ENCODE measurements at places on chromosomes 12 and 14. TPM values are rescaled to one million over a fixed set of nuclear protein-coding genes. Genes with fewer than 3 reads are reported as not detected.

Gene CEP83
- 14.2 TPM for total RNA-seq

Gene ACRBP
- total RNA-seq, result 13.7 TPM

Gene CLEC1A
- total RNA-seq, result not detected

Gene AMDHD1
- 0.67 TPM for total RNA-seq

Gene DDX11
- total RNA-seq, result 135 TPM

Gene GLIPR1L1
- not detected for total RNA-seq

Gene FICD
- total RNA-seq, result 5.4 TPM

Gene ZNF268
- 8.0 TPM for total RNA-seq

Gene FAM186B
- not detected for total RNA-seq

DNA sequence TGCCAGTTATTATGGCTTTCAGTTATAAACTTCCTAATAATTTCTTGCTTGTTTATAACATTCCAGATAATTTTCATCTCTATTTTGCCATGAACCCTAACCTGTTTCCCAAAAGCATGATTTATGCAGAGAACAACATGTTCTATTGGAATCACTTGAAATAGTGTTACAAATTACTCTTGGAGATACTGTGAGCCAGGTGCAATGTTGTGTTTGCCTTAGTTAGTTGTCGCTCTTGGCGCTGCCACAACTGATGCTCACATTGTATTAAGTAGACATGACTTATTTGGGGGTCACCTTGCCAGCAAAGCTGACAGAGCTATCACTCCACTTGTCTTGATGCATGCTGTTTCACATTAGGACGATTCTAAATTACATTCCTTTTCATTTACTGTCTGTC lies 49.4 kb downstream of the TSPAN8 start:
- DNase-seq, result no peak
- no peaks in the 10 kb centered on the region for H3K4me1 ChIP-seq
- H3K36me3 ChIP-seq, result no peaks in the 10 kb centered on the region
- no peaks in the 10 kb centered on the region for H3K27me3 ChIP-seq
- H3K27ac ChIP-seq, result no peak overlapping the region

- H3K27me3 ChIP-seq, result no peaks in the 10 kb centered on the region
- no peaks in the 10 kb centered on the region for H3K36me3 ChIP-seq
Measured at GRCh38 chr14:26339381-26339780, 258.5 kb downstream of the NOVA1 start.

- H3K36me3 ChIP-seq, result no peaks in the 10 kb centered on the region
- H3K27me3 ChIP-seq, result no peaks in the 10 kb centered on the region
- no peak overlapping the region for H3K4me3 ChIP-seq
- no peak overlapping the region for H3K27ac ChIP-seq
- H3K4me1 ChIP-seq, result no peaks in the 10 kb centered on the region
Measured at GRCh38 chr12:51773145-51773869, 75.2 kb downstream of the FIGNL2 start.

DNA sequence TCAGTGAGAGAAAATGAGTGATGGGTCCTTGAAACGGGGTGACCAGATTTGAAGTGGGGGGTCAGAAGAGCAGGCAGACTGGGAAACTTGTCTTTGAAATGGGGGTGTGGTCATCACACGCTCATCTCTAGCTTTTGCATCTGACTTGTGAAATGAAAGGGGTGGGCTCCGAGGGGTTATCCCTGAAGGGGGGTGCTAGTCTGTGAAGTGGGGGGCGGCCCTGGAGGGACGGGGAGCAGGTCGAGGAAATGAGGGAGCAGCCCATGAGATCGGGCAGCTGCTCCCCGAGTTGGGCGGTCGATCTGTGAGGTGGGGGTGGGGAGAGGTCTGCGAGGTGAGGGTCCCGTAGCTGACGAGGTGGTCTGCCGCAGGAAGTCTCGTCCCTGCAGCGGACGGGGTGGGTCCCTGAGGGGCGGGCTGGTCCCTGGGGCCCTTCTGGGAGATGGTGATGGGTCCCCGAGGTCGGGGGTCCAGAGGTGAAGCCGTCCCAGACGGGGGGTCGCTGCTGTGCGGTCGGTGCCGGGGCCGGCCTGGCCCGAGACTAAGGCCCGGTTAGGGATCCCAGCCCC lies 542 bp downstream of the PXN start:
- peaks cover 51% of the 10 kb centered on the region for H3K4me1 ChIP-seq
- H3K36me3 ChIP-seq, result no peaks in the 10 kb centered on the region
- H3K4me3 ChIP-seq, result peak overlapping the region; percentile 81
- peak overlapping the region; percentile 72 for H3K27ac ChIP-seq

- H3K27me3 ChIP-seq, result no peaks in the 10 kb centered on the region
- no peak overlapping the region for H3K27ac ChIP-seq
- H3K4me3 ChIP-seq, result no peak overlapping the region
- peaks cover 13% of the 10 kb centered on the region for H3K4me1 ChIP-seq
Measured at GRCh38 chr12:116194935-116195431, 82.5 kb downstream of the MED13L start.

DNA sequence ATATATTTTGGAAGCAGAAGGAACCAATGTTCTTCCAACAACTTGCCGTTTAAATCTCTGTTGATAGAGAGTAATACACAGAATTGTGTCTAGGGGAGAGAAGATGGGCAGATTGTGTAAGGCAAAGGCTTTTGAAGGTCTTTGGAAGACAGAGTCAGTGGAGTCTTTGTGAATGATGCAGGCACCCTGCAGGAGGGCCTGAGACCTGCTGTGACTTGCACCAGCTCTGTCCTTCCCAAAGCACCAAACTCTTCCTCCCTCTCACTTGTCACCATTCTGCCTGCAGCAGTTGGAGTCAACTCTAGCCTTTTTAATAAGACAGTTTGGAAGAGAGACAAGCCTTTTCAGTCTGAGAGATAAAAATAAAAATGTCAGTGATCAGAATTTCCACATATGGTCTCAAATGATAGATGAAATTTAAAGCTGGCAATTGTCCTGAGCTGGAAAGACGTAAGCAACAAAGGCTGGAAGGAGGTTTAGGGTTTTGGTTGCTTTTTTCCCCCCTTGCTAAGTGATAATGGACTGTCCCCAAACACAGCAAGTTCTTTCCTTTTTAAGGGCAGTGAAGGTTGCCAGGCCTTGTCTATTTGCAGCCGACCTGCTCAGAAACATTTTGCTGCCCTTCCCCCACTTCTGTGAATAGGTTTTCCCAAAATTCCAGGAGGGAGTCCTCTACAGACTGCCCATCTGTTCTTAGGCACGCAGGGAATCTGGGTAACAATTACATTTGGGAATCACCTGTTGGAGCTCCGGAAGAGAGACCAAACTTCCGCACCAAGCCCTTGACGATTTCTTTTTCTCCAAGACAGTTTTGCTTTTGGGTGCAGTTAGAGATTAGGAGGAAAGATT lies 103.0 kb upstream of the NTF3 start:
- no peaks in the 10 kb centered on the region for H3K4me1 ChIP-seq
- H3K4me3 ChIP-seq, result no peak overlapping the region
- H3K27me3 ChIP-seq, result no peaks in the 10 kb centered on the region

- H3K36me3 ChIP-seq, result no peaks in the 10 kb centered on the region
- H3K4me3 ChIP-seq, result peak overlapping the region; percentile 69
- H3K4me1 ChIP-seq, result peaks cover 33% of the 10 kb centered on the region
- H3K27me3 ChIP-seq, result no peaks in the 10 kb centered on the region
Measured at GRCh38 chr12:110743571-110744093, 941 bp upstream of the PPP1CC start.

DNA sequence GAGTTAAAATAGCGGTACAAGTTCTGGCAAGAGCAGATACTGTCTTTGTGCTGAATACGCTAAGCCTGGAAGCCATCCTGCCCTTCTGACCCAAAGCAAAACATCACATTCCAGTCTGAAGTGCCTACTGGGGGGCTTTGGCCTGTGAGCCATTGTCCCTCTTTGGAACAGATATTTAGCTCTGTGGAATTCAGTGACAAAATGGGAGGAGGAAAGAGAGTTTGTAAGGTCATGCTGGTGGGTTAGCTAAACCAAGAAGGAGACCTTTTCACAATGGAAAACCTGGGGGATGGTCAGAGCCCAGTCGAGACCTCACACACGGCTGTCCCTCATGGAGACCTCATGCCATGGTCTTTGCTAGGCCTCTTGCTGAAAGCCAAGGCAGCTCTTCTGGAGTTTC lies 18.5 kb downstream of the EMP1 start:
- H3K27me3 ChIP-seq, result peaks cover 3% of the 10 kb centered on the region
- no peak overlapping the region for H3K4me3 ChIP-seq
- H3K36me3 ChIP-seq, result no peaks in the 10 kb centered on the region
- H3K4me1 ChIP-seq, result no peaks in the 10 kb centered on the region

- H3K4me3 ChIP-seq, result no peak overlapping the region
- H3K27ac ChIP-seq, result no peak overlapping the region
- no peaks in the 10 kb centered on the region for H3K27me3 ChIP-seq
- H3K36me3 ChIP-seq, result no peaks in the 10 kb centered on the region
- H3K4me1 ChIP-seq, result peaks cover 16% of the 10 kb centered on the region
Measured at GRCh38 chr12:68113644-68114043, 45.9 kb downstream of the IFNG start.

DNA sequence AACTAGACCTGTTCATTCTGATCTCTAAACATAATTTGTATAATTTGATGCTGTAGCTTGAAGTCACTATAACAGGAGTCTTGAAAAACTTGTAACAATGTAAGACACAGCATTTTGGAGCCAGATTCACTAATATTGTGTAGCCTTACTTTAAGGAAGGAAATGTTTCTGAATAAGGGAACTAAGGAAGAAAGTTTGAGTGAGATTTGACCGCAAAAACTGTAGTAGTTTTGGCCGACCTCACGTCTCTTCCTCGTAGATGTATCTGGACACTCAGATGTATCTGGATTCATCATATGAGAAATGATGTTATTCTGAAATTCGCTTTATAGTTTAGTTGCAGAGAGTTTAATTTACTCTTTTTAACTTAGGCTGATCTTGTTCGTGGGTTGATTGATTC lies 13.9 kb upstream of the DNAH10 start:
- H3K4me1 ChIP-seq, result no peaks in the 10 kb centered on the region
- H3K36me3 ChIP-seq, result peaks cover 69% of the 10 kb centered on the region
- H3K27ac ChIP-seq, result no peak overlapping the region
- no peak overlapping the region for H3K4me3 ChIP-seq
- DNase-seq, result no peak
- no peaks in the 10 kb centered on the region for H3K27me3 ChIP-seq

DNA sequence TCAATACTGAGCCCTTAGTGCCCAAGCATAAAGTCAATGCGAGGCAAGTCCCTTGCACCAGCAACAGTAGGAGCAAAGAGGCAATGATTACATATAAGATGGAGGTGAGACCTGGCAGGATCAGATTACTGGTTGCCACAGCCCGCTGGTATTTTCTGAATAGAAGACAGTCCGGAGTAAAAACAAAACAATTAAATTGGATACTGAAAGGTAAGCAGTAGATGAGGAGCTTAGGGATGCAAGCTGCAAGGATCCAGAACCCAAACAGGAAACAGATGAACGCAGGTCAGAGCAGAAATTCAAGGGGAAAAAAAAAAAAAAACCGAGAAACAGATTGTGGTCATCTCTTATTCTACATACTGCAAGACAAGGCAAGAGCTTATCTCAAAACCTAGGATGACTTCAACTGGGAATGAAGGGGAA lies 119.6 kb downstream of the MED13L start:
- no peak for DNase-seq
- no peaks in the 10 kb centered on the region for H3K27me3 ChIP-seq
- peaks cover 6% of the 10 kb centered on the region for H3K4me1 ChIP-seq
- H3K27ac ChIP-seq, result no peak overlapping the region

GRCh38 chr12:10167599-10167998 lies 4.3 kb downstream of the OLR1 start:
- no peak overlapping the region for H3K4me3 ChIP-seq
- H3K27me3 ChIP-seq, result no peaks in the 10 kb centered on the region
- no peaks in the 10 kb centered on the region for H3K4me1 ChIP-seq

- no peak for DNase-seq
- H3K27ac ChIP-seq, result no peak overlapping the region
- no peaks in the 10 kb centered on the region for H3K36me3 ChIP-seq
Measured at GRCh38 chr14:21791749-21792148, 118.1 kb upstream of the OR4E1 start.

GRCh38 chr14:90381999-90382451 lies 14.8 kb upstream of the CALM1 start:
- H3K27ac ChIP-seq, result peak overlapping the region; percentile 98
- DNase-seq, result no peak
- no peaks in the 10 kb centered on the region for H3K27me3 ChIP-seq
- H3K4me3 ChIP-seq, result peak overlapping the region; percentile 92
- no peaks in the 10 kb centered on the region for H3K36me3 ChIP-seq
- peaks cover 31% of the 10 kb centered on the region for H3K4me1 ChIP-seq

DNA sequence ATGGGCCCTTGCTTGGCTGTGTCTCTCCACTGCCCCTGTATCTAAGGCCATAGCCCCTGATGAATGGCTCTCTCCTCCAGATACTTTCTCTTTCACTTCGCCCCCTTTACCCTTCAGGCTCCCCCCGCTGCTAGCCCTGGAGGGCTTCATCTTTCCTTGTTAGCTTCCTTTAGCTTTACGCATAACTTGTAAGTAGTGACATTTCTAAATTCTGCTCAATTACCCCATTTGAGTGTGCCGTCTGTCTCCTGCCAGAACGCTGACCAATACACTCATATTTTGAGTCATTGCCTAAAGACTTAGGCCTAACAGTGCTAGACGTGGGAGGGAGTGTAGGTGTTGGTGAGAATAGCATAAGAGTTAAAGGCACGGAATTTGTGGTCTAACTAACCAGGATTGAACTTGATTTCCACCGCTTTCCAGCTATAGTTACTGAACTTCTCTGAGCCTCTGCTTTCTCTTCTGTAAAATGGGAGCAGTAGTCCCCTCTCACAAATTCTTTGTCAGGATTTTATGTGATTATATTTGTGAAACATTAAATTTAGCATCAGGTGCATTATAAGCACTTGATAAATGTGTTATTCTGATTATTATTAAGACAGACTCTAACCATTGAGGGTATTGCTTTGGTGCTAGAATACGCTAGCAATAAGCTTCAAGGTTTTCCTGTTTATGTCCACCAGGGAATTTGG lies 129.3 kb downstream of the ZFP36L1 start:
- DNase-seq, result no peak
- peaks cover 26% of the 10 kb centered on the region for H3K4me1 ChIP-seq
- peak overlapping the region; percentile 65 for H3K27ac ChIP-seq
- H3K36me3 ChIP-seq, result no peaks in the 10 kb centered on the region

DNA sequence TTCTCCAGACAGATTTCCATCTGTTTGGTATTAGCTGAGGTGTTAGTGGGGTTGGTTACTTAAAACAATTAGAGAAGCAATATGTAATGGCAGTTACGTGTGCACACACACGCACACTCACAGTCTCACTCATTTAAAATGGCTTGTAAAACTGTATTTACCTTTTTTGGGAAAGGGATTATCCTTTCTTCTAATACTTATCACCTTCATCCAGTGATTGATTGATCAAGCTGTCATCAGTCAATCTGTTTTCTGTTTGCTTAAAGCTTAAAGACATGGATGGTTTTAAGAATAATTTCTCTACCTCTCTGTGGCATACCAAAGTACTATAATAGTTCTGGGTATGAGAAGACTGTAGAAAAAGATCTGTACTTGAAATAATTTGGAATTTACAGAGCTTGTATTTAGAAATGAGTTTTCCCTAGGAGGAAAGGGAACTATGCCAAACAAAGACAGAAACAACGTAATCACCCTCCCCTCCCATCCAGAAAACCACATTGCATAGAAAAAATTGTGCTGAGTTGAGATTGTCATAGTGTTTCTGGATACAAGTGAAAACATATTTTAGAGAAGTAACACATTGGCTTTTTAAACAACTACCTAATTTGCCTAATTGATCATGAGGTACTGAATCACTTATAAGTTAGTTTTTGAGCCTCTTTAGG lies 455.8 kb downstream of the PCNX1 start:
- no peak for DNase-seq
- no peaks in the 10 kb centered on the region for H3K27me3 ChIP-seq
- no peak overlapping the region for H3K4me3 ChIP-seq
- H3K27ac ChIP-seq, result no peak overlapping the region

GRCh38 chr12:6110006-6110405 lies 14.5 kb downstream of the VWF start:
- no peak overlapping the region for H3K27ac ChIP-seq
- H3K36me3 ChIP-seq, result no peaks in the 10 kb centered on the region
- no peaks in the 10 kb centered on the region for H3K27me3 ChIP-seq

- no peaks in the 10 kb centered on the region for H3K27me3 ChIP-seq
- no peak overlapping the region for H3K27ac ChIP-seq
- H3K36me3 ChIP-seq, result no peaks in the 10 kb centered on the region
- H3K4me1 ChIP-seq, result no peaks in the 10 kb centered on the region
- DNase-seq, result no peak
Measured at GRCh38 chr14:84421621-84422020, 1108.3 kb upstream of the FLRT2 start.
